ENCODE measurements at places on chromosomes 3 and 15.

GRCh38 chr15:63722204-63722808, 111.4 kb downstream of the HERC1 start:
- no peak for DNase-seq

DNA sequence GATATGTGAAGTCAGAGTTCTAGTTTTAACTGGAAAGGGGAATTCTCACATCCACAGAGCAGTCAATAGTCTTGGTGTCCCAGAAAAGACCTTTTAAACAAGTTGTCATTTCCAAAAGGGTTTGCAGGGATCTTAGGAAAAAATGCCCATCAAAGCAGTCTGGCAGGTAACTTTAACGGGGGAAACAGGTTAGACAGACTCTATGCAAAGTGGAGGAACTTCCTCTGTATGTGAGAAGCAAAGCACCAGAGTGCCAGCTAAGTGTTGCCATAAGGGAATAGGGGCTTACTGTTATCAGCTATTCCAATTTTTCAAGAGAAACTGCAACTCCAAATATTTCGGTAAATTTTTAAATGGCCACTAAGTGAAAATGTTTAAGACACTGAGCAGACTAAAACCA, 307.9 kb upstream of the MDFIC2 start:
- DNase-seq = no peak

DNA sequence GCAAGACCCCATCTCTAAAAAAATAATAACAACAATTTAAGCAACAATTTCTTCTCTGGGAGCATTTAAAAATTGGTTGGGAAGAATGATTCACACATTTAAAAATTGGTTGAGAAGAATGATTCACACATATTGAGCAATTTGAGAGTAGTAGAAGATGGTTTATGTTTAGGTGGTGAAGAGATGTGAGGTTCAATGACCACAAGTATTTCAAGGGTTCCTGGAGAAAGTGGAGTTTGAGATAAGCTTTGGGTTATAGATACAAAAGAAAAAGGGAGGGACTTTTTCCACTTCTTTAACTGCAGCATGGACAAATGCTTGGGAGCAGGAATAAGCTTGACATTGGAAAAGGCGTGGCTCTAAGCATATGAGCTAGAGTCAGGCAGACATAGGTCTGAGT, 145.7 kb upstream of the NPHP3 start:
- DNase-seq = no peak

DNA sequence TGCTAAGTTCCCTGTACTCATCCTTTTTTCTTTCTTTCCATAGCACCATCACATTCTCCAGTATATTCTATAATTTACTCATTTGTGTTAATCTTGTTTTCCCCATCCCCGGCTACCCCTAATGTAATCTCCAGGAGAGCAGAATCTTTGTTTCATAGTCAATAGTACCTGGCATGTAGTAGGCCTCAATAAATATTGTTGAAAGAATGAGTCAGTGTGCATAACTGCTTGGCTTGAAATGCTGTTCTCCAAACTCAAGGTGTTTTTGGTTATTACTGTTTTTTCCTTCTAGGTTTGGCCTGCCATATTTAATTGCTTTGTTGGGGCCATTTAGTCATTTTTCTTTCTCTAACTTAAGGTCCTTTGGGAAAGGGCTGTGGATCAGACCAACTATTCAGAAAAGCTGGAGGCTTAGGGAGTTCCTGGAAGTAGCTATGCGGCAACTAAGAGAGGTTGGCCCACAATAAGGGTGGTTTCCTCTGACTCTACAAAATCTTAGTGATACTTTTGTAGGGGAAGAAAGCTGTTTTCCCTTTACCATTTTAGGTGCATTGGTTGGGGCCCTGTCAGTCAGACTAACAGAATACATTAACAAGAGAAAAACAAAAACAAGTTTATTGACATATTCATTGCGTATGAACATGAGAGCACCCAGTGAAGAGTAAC, 28.4 kb downstream of the KAT2B start:
- no peak for DNase-seq

DNA sequence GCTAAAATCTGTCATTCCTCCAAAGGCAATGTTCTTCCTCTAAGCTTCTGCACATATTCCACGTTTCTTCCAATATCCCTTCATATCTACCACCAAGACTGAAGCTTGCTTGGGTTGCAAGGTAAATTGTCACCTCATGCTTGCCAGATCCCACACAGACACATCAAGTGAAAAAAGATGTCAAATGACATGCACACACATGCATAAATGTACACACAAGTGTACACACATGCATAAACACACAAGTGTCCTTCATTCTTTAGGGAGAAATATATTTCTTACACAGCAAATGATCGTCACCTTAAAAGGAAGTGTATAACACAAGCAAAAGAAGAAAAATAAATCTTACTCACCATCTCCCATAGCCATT, 59.4 kb downstream of the CLASP2 start:
- DNase-seq = no peak
